ENCODE measurements at places on chromosomes 5 and 9.
A peak's percentile ranks its signal among the peaks of the same experiment; 100 is the strongest.

DNA sequence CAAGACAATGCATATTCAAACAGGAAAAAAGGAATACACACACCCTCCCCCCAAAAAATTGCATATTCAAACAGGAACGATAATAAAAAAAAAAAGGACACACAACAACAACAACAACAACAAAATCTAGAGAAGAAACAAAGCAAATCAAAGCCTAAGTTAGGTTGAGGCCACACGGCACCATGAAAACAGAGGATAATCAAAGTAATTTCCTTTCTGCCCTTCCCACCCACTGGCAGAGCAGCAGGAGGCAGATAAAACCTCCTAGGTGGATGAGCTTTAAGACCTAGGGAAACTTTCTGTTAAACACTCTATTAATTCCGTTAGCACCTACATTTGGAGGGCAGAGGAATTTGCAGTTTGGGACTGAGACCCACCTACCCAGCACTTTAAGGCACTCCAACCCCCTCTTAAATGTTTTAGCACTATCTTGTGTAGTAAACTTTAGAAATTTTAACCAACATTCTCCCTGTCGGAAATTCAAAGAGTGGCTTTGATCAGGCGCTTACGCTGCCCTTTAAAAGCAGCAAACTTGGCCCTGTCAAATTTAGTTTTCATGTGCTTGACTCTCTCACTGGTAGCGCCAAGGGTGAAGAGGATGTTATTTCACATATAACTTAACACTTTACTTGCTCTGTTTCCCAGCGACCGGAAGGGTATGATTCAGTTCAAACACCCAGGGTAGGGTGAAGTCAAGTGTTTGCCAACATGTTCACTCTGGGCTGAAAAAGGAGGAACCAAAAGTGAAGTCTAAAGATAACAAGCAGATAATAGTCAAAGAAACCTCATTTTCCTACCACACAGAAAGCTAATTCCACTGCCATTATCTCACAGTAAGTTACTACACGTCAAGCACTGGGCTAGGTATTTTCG is 9.2 kb downstream of the ENC1 start:
- no peak for DNase-seq

GRCh38 chr5:57219386-57219785 is 45.5 kb downstream of the GPBP1 start:
- no peak for DNase-seq

- peak; percentile 44 for DNase-seq
Observed at GRCh38 chr5:150350524-150351344, 6.8 kb upstream of the TCOF1 start.

GRCh38 chr9:129068990-129069861 is 11.7 kb upstream of the DOLPP1 start:
- DNase-seq, result no peak

DNA sequence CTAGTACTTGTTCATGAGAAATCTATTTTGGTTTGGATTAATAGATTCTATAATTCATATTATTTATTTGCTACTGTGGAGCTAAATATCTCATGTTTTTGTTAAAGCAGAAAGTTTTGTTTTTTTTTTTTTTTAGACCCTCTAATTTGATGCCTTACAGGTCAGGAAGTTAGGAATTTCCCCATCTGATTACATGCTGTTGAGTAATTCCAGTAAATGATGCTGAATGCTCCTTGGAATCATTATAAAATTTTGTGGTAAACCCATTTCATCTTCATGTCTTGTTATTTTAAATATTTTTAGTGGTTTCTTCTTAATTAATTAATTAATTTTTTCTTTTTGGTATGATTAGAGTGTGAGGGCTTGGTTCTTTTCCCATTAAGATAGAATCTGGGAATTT is 35.6 kb downstream of the NNT start:
- DNase-seq, result no peak

GRCh38 chr9:123268199-123268464 is 254 bp downstream of the STRBP start:
- DNase-seq, result no peak

GRCh38 chr5:140038373-140038957 is 4.6 kb downstream of the NRG2 start:
- DNase-seq, result peak; percentile 12

DNA sequence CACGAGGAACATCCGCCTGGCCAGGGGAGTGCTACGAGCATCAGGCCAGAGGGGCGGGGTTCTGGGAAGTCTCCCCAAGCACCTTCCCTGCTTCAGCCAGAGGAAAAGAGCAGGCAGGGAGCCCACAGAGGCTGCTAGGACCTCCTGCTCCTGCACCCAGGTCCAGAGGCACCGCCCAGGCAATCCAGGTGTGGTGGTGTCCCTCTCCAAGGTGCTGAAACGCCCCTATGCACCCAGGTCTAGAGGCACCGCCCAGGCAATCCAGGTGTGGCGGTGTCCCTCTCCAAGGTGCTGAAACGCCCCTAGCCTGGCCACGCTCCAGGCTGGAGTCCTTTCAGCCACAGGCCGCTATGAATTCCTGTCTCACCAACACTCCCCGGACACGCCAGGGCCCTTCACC is 10.7 kb upstream of the UBAC1 start:
- peak; percentile 61 for DNase-seq

DNA sequence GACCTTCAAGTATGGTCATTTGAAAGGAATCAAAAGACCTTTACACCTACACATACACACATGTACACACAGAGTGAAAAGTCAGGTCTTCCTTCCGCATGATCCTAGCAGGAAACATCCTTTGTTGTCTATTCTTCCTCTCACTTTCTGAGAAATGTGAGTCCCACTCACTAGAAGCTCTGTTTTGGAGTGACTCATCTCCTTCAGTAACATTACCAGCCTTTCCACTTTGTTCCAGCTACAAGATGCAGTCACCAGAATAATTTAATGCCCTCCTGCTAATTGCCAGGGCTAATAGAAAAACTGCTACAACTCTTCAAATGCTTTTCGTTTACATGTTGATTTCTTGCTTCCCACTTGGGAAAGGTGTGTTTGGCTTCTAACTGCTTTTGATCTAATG is 417.3 kb downstream of the RASEF start:
- no peak for DNase-seq

DNA sequence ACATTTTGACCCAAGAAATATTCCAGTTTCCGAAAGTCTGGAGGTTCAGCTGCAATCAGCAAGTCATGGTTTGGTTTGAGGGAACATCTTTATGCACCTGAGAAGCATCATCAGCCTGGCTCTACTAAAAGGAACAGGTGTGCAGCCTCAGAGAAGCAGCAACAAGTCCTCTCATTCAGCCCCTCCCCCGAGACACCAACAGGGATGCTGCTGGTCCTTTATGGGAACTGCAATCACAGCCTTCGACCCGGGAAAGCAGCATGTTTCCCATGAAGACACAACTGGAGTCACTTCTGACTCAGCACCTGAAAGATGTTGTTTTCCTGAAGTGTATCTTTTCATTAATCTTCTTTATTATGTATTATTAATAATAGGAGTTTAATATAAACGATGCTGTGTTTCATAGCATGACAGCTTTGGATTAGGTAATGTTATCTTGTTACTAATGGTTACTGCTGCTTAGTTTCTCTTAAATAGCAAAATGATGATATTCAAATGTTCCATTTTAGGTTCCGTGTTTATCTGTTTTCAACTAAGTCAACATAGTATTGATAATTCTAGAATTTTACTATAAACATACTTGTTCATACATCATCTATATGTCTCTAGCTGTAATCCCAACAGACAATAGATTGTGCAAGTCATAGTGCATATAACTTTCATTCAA is 15.6 kb upstream of the NREP start:
- DNase-seq, result no peak

DNA sequence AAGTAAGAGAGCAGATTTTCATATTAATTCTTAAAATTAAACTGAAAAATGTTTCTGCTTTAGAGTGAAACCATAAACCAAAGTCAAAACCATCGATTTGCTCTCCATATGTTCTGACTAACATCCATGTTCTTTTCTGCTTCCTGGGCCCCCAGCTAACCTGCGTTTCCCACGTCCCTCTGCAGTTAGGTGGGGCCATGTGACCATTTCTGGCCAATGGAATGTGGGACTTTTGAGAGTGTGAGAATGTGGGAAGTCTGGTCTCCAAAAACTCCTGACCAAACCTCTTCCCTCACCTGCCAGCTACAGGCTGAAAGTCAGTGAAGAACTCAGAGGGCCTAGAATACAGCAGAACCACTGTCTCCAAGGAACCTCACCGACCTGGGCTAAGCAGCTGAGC is 44.9 kb downstream of the ANKH start:
- no peak for DNase-seq

- DNase-seq, result no peak
Observed at GRCh38 chr5:149073213-149073612, 10.4 kb upstream of the SH3TC2 start.

GRCh38 chr9:83431101-83432060 is 106.8 kb downstream of the FRMD3 start:
- DNase-seq, result no peak

DNA sequence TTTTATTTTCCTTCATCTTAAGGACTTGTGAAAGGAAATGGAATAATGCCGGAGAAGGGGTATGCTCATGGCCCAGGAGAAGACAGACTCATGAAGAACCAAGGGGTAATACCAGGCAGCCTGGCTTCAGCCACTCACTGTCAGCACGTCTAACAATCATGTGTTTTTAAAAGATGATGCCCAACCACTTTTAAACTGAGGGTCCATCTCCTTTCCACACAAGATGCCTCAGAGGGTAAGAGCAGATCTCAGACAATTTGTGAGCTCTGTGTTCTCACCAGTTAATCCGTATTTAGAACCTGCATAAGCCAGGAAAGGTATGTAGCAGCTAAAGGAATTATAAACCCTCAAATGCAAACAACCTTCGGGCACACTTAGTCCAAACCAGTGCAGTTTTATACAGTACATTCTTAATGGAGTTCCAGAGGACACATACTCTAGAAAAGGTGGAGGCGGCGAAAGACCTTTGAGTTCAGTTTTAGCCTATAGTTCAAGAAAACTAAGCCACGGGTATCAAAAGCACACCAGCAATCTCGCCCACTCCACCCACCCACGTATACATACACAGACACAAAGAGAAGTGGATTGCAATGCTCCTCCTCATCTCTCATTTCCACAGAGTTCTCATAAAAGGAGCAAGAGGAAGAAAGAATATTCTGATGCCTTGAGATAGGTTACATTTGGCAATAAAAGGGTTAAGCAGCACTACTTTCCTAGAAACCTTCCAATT is 2.6 kb downstream of the DIAPH1 start:
- no peak for DNase-seq

DNA sequence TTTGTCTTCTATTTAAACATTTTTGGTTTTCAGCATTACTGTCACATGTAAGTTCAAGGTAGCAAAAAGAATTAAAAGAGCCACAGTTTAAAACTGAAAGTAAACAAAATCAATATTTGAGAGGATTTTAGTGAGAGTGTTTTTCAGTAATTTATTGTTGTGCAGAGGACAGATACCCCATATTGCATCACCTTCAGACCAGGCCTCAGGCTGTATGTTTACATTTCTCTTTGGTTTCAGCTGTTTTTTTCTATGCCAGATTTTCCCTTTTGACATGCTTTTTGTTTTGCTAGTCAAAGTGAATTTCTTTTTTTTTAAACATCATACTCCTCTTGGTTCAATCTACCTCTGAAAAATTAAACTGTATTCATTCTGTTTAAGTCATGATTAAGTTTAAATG is 47.2 kb downstream of the MAST4 start:
- no peak for DNase-seq

DNA sequence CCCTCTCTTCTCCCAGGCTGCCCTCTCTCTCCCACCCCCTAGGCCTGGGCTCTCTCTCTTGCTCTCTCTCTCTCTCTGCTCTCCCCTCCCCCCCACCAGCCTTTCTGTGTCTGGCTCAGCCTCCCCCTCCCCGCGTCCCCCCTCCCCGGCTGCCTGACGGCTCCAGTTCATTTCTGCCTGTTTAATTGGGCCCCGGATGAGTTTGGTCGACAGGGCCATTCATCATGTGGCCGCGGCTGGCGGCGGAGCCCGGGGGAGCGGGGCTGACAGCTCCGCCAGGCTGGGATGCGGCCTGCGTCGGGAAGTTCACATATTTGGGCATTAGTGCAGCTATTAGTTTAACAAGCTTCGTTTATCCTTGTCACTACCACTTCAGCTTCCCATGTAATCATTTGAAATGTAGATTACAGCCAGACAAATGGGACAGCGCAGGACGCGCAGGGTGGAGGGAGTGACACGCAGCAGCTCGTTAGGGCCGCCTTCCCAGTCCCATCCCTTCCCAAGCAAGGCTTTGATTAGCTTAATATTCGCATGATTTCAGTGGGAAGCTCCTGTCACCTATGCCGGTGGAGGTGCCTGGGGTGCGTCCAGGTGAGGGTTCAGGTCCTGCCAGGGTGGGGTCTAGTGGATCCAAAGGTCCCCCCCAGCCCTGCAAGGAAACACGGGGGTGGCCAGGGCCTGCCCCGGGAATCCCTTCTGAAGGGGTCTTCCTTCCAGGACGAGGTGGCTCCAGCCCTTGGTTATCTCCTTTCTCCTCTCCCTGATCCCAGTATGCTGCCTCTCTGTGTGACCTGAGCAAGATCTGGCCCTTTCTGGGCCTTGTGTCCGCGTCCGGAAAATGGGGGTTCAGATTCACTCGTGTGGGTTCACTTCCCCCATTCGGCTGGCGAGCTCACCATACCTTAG is 214.8 kb downstream of the PAX5 start:
- DNase-seq, result peak; percentile 77

- DNase-seq, result no peak
Observed at GRCh38 chr9:137575364-137575715, 3.4 kb downstream of the DPH7 start.

GRCh38 chr5:53165431-53166182 is 56.0 kb upstream of the MOCS2 start:
- no peak for DNase-seq

GRCh38 chr5:77390221-77390620 is 101.9 kb downstream of the WDR41 start:
- DNase-seq, result no peak

Data from right kidney (tissue), 9 donors.